ENCODE measurements at places on chromosomes 16 and 17. TPM values are rescaled to one million over a fixed set of nuclear protein-coding genes. Genes with fewer than 3 reads are reported as not detected.

- DNase-seq: no peak
Measured at GRCh38 chr16:57527610-57528360, 8.6 kb downstream of the CCDC102A start.

DNA sequence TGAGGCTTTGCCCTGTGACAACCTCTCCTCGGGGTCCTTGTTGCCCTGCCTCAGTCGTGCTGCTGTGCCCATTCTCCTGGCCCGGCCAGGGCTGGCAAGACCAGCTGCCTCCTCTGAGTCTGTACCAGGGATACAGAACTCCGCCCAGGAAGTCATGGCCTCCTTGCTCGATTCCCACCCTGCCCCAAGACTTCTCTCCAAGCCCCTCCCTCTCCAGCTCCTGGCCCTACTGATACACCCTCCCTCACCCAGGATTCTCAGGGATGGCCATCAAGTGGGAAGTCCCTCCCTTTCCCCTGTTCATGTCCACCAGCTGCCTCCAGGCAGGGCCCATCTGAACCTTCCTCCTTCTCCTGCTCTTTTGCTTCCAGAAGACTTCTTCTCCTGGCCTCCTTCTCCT, 11.2 kb upstream of the TMEM208 start:
- DNase-seq: no peak

DNA sequence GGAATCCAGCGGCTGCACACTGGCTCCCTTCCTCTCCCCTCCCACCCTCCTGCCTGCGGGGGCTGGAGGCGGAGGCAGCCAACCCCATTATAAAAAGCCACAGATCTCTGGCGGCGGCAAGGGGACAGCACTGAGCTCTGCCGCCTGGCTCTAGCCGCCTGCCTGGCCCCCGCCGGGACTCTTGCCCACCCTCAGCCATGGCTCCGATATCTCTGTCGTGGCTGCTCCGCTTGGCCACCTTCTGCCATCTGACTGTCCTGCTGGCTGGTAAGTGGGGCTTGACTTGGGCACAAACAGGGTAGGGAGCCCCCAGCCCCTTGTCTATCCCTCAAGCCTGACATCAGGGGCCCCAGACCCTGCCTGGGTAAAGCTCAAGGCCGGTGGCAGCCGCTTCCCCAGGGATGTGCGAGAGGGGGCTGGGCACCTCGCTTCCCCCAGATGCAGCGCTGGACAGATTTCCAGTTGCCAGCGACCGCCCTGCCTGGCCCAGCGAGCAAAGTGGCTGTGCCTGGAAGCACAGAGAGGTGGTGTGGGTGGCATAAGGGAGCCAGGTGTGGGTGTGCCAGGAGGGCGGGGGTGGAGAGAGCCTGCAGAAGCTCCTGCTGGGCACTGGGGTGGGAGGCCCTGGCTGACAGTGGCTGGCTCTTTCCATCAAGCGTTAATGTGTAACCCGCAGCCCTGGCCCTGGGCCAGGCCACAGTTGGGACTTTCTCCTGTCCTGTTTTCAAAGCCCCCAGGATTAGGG, at the start of gene CX3CL1:
CX3CL1 (plus strand) TSS at position 119 of the 745 bp plus-strand sequence; CDS start at position 198, 79 bp downstream.
- DNase-seq: no peak

- no peak for DNase-seq
Measured at GRCh38 chr17:55354941-55355340, 66.7 kb downstream of the MMD start.

- DNase-seq: no peak
Measured at GRCh38 chr17:9432134-9432885, 143.3 kb downstream of the STX8 start.

DNA sequence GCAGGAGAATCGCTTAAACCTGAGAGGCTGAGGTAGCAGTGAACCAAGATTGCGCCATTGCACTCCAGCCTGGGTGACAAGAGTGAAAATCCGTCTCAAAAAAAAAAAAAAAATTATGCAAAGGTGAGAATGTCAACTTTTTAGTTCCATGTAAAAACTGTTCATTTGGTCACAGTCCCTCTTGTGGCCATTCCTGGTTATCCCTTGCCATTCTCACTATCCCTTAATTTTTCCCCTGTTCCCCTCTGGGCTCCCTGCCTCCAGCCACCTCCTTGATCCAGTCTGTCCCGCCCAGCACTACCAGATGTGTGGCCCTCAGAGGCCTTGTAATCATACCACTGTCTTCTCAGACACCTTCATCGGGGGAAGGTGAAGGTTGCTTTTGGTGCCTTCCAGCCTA, 23.4 kb downstream of the DCAF7 start:
- DNase-seq: no peak

SYNGR3 gene
- total RNA-seq: 3.3 TPM

Measured in Caco-2 (cell line).